ENCODE measurements at places on chromosomes 11 and 22.

DNA sequence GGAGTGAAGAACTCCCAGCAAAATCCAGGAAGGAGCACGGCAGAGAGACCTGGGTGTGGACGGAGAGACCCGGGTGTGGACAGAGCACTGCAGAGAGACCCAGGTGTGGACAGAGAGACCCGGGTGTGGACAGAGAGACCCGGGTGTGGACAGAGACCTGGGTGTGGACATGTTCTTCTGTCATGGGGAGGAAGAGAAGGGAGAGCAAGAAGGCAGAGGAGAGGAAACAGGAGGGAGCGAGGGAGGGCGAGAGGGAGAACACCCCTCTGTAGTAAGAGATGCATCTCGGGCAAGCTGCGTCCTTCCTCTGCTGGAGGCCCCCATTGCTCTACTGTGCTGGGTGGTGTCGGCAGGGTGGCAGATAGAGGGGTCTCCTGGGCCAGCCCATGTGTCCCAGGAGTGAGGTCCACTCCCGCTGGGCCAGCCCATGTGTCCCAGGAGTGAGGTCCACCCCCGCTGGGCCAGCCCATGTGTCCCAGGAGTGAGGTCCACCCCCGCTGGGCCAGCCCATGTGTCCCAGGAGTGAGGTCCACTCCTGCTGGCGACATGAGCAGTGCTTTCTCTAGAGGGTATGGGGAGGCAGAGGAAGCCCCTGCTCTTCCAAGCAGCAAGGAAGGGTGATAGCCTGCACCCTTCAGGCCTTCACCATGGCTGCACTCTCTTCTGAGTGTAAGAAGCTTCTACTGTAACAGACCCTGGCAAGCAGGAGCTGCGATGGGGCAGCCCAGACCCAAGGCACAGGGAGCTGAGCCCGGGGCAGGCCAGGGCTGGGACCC, 934.2 kb downstream of the BRD1 start:
- DNase-seq, result no peak

GRCh38 chr11:45886816-45887520, 1.5 kb downstream of the MAPK8IP1 start:
- no peak for DNase-seq

- no peak for DNase-seq
Measured at GRCh38 chr11:17771415-17771814, 36.8 kb downstream of the KCNC1 start.

DNA sequence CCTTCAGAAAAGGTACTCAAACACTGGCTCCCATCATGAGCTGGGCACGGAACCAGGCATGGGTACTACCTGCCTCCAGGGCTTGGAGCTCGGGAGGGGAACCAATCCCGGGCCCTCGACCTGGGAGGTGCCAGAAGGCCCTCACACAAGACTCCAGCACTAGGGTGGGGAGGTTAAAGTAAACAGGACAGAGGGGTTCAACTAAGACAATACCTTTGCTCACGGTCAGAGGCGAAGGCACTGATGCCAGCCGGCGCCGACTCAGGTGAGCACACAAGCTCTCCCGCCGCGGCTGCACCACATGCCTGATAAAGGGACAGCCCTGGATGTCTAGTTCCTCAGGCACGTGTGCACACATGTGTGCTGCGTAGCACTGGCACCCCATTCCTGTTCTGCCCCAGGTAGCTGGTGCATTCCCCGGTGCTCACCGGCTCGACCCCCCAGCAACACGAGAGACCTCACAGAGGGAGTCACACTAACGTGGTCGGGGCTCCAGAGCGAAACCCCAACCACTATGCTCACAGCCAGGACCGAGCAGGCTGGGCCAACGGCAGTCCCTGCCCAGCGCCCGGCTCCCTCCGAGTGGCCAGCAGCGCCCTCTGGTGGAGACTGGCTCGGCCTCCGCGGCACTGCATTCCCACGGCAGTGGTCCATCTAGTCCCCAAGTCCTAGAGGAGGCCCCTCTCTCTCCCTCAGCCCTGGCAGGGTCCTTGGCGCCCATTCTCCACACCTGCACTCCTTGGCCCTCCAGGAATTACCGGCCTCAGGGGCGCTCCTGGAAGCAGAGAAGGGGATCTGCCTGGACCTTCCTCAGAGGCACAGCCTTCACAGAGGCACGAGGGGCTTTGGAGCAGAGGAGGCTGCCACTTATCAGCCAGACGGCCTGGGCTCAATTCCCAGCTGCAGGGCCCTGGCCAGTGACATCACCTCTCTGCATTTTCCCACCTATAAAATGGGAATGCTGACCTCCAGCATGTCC, 28.8 kb upstream of the MOB2 start:
- peak; percentile 92 for DNase-seq
